ENCODE measurements at places on chromosomes 1 and 21. TPM values are rescaled to one million over a fixed set of nuclear protein-coding genes. Genes with fewer than 3 reads are reported as not detected.

PPCS gene
- 52.2 TPM for total RNA-seq

AGL gene
- 15.9 TPM for total RNA-seq

LAMB3 gene
- total RNA-seq = 1,603 TPM

APOBEC4 gene
- not detected for total RNA-seq

CLCA1 gene
- total RNA-seq = not detected

RPE65 gene
- total RNA-seq = not detected

LRRC7 gene
- total RNA-seq = 0.07 TPM

DTL gene
- 28.3 TPM for total RNA-seq

MCOLN3 gene
- 3.8 TPM for total RNA-seq

EVA1C gene
- 9.5 TPM for total RNA-seq

TSPEAR gene
- total RNA-seq = not detected

NR5A2 gene
- not detected for total RNA-seq

EXTL1 gene
- 0.04 TPM for total RNA-seq

SLC16A4 gene
- 1.0 TPM for total RNA-seq

DNASE2B gene
- not detected for total RNA-seq

SPRR3 gene
- 0.44 TPM for total RNA-seq

LRRC71 gene
- total RNA-seq = not detected

CRNN gene
- total RNA-seq = not detected

GFI1 gene
- total RNA-seq = 0.10 TPM

TTLL10 gene
- total RNA-seq = not detected

MROH9 gene
- not detected for total RNA-seq

ETV3L gene
- not detected for total RNA-seq

CPLANE2 gene
- 5.4 TPM for total RNA-seq

CELF3 gene
- total RNA-seq = not detected

REG4 gene
- total RNA-seq = not detected

TNFSF4 gene
- 0.75 TPM for total RNA-seq

Data from foreskin keratinocyte (primary cell).